ENCODE measurements at places on chromosomes 3 and 15.

GRCh38 chr3:52055537-52056351, 627 bp downstream of the DUSP7 start:
- DNase-seq: peak; percentile 75

DNA sequence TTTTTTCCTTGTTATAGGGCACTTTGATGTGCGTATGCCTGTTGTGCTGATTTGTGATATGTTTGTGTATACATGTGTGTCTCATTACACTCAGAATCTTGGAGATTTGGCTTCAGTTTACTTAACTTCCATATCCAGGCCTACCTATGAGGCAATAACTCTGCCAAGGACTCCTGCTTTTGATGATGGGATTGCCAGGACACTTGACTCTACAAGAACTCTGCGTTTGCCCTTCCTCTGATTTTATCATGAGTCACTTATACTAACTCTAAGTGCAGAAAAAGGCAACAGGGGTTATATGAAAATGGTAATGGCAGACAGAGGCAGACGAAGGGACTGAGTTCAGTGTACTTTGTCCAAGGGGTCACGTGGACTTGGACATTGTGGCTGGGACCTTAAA, 33.6 kb downstream of the MCTP2 start:
- DNase-seq: no peak

DNA sequence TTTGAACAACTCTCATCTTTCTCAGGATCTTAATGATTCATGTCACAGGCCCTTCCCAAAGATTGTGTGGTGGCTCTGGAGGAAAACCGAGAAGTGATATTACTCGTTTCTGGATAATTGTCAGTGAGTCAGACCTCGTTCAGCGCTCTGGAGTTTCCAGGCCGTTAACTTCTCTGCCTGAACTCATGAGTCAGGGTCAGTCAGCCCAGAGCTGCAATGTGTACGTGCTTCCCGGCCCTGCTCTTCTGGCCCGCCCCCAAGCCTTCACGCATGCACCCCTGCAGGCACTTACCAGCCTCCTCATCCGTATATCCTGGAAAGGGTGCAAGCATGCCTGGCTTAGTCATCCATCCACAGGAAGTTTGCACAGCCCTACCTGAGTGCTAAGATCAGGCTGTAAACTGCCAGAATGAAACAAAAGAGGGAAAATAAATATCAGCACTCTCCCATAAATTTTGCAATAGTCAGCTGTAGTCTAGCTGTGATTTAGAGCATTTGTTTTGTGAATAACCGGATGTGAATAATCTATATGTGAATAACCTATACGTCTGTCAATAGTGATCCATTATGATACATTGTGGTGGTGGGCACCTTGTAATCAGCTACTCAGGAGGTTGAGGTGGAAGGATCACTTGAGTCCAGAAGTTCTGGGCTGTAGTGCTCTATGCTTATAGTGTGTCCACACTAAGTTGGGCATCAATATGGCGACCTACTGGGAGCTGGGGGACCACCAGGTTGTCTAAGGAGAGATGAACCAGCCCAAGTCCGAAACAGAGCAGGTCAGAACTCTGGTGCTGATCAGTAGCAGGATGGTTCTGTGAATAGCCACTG, 35.3 kb upstream of the SEMA4B start:
- DNase-seq: peak; percentile 37

DNA sequence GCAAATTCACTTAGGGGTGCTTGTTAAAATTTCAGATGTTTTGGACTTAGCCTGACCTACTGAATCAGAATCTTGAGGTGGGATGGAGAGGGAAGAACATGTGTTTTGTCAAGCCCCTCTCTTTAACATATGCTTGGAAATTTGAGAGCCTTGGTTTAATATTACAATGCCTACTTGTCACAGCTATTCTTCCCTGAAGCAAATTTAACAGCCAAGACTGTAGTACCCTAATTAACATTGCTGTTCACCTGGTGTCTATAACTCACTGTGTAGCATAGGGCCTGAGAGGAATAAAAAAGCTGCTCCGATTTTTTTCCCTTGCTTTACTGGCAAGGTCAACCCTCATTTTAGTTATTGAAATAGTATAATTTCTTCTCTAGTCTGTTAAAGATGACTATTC, 880.1 kb downstream of the CADM2 start:
- no peak for DNase-seq

- DNase-seq: peak; percentile 75
These were observed 159.7 kb downstream of the POLR2M start for GRCh38 chr15:57866149-57866736.

- DNase-seq: no peak
These were observed 21.1 kb downstream of the CCRL2 start for GRCh38 chr3:46427916-46428833.

- DNase-seq: no peak
These were observed 21.8 kb downstream of the ST3GAL6 start for GRCh38 chr3:98784666-98785600.

GRCh38 chr15:62598217-62598616, 433.1 kb upstream of the C2CD4B start:
- no peak for DNase-seq

DNA sequence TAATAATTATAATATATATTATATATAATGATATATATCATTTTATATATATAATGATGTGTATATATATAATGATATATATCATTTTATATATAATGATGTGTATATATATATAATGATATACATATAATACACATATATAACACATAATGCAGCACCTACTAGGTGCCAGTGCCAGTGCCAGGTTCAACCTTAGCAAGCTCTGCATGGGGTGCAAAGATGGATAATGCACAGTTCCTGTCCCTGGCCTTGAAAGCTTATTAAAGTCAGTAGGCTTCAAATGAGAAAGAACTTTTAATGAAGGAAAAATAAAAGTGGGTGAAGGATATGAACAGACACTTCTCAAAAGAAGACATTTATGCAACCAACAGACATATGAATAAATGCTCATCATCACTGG, 192.7 kb upstream of the SLC2A2 start:
- no peak for DNase-seq

DNA sequence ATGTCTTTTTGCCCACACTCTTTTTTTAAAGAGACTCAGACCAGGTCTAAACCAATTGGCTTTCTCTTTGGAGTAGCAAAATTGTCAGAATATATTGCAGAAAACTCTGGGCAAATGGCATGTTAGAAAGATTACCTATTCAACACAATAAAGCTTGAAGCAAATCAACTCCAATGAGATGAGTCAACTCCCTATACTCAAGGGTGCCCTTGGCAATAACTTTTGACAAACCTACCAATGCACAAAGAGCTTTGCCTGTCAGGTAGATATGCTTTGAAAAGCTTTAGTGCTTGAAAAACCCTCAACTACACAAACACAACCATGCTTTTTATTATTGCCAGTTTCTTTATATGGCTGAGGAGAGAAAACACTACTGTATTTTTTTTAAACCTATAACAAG, 137.7 kb upstream of the GRM7 start:
- no peak for DNase-seq

DNA sequence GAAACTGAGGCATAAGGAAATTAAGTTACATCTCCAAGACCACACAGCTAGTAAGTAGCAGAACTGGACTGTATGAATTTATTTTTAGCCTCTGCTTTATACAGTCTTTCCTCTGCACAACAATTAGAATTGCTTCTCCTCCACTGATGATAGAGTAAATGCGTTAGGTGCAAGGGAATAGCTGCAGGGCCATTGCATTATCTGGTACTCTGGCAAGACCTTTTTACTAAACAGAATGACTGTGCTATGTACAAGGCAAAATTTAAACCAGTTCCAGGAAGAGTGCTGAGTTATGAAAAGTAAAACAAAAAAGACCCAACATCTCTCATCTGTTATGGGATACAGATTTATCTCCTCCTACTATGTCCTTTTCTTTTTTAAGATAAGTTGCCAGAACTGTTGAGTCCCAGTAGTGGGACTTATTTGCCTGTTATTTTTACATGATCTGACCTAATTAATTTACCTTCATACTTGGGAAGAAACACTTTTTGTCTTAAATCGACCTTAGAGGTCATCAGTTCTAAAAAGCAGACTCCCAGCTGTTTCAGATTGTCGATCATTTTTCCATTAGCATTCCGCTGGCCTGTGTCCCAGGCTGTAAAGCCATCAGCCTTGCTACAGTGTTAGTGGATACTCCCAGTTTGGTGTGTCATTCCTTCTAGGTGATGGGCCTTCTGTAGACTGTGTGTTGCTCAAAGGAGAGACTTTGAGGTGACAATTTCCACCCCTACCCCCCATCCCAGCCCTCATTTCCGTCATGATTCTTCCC, 147.5 kb upstream of the NUDT16 start:
- DNase-seq: no peak

DNA sequence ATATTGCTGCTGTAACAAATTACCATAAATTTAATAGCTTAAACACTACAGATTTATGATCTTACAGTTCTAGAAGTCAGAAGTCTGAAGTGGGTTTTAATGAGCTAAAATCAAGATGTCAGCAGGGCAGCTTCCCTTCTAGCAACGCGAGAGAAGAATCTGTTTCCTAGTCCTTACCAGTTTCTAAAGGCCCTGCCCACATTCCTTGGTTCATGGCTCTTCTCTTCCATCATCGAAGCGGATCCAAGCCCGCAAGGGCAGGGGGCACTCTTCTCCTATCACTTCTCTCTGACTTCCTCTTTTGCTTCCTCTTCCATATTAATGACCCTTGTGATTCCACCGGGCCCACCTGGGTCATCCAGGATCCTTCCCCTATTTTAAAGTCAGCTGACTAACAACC, 16.1 kb downstream of the MINDY4B start:
- DNase-seq: no peak

GRCh38 chr15:54304321-54304720, 326.1 kb downstream of the UNC13C start:
- no peak for DNase-seq

- DNase-seq: no peak
These were observed 183.3 kb upstream of the ZBTB20 start for GRCh38 chr3:115330430-115330829.

DNA sequence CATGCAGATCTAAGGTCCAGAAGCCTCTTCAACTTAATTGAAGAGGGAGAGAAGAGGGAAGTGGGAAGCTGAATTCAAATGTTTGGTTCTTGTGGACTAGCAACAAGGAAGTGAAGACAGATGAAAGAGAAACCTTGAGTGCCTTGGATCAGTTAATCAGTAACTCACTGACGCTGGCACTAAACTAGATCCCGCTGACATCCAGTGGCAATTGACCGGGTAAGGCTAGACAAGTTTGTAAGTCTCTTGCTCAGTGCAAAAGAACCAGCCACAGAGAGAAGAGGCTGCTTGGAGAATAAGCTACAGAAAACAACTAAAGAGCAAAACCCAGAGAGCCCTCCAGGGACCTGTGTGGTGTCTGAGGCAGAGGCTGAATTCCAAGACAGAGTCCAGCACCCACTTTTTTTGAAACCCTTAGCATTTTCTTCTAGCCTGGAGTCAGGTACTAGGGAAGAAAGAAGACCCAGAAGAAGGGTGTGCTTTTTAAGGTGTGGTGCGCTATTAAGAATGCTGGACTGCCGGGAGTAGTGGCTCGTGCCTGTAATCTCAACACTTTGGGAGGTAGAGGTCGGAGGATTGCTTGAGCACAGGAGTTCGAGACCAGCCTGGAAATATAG, 6.9 kb downstream of the PLCH1 start:
- DNase-seq: peak; percentile 32

GRCh38 chr15:64490598-64491259, 30.4 kb downstream of the ZNF609 start:
- no peak for DNase-seq

DNA sequence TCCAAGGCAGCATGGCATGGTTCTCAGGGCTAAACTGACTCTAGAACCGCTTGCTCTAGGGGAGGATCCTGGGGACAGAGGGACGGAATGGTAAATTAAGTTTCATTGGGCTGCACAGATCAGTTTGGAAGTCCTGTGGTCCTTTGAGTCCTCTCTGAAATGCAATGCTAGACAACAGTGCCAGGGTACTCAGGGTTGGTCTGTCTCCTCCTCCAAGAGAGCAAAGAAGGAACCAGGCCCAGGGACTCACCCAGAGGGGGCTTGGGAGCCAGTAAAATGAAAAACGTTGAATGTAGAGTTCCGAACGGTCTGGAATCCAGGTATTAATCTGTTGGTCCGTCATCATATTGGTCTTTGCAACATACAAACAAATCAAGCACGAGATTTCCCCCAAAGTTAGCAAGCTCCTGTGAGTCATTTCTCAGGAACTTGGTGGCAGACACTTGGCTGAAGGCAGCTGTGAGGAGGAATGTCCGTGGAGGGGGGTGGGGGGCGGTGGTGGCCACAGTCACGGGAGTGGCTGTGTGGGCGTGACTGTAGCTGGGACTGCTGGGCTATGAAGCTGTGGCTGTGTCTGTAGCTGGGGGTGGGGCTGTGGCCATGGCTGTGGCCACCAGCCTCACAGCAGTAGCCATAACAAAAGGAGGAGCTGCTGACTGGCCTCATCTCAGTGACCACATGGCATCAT, 361.0 kb downstream of the SHQ1 start:
- DNase-seq: no peak

DNA sequence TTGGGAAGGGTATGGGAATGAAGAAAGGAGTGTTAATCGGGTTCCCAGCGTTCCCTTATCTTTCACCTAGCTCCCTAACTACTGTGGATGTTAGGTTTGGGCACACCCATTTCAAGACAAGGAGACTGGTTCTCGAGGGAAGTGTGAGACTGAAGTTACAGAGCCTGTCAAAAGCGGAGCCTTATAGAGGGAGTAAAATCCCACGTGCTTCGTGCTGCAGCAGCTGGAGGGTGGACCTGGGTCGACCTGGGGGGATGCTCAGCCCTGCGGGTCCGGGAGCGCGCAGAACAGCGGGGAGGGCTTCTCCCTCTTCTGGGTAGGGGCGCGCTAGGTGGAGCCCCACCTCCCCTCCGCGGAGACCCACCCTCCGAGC, 314 bp upstream of the TMED3 start:
- no peak for DNase-seq

DNA sequence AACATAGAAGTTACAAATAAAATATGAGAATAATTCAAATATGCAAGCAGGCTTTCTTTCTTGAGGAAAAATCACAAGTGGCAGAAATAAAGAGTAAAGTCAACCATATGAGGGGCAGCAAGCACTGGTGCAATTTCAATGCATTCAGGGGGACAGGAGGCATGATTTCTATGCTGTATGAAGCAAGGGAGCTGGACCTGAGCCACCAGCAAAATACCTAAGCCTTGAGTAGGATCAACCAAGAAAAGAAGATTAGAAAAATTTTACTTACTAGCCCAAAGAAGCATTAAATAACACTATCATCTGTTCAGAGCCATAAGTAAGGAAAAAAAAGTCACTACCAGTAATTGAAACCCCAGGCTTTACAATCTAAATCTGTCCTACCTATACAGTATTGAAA, 6.3 kb downstream of the ADGRG7 start:
- no peak for DNase-seq

All from RPMI8226 (cell line).